Transverse colon (tissue), 4 donors: ENCODE measurements at places on chromosomes 16 and 17. TPM values are rescaled to one million over a fixed set of nuclear protein-coding genes. Genes with fewer than 3 reads are reported as not detected.

The CFAP97D1 gene
- total RNA-seq: not detected

The KATNB1 gene
- total RNA-seq: 11.3 TPM

The DNASE1L2 gene
- 3.0 TPM for total RNA-seq

The ITGB3 gene
- total RNA-seq: 9.2 TPM

The CCL14 gene
- 6.2 TPM for total RNA-seq

The TOB1 gene
- 88.3 TPM for total RNA-seq

The CCNF gene
- total RNA-seq: 2.5 TPM

The CES2 gene
- total RNA-seq: 613 TPM

The PLD6 gene
- total RNA-seq: not detected

The ZNF423 gene
- 13.1 TPM for total RNA-seq

The NPIPB2 gene
- 92.3 TPM for total RNA-seq

The ABCA8 gene
- 14.7 TPM for total RNA-seq
